ENCODE measurements at places on chromosomes 4 and X.

GRCh38 chrX:7996414-7996813 is 69.2 kb upstream of the PNPLA4 start:
- DNase-seq: peak; percentile 6

- DNase-seq: no peak
Measured at GRCh38 chrX:21781976-21782375, 24.1 kb upstream of the SMPX start.

DNA sequence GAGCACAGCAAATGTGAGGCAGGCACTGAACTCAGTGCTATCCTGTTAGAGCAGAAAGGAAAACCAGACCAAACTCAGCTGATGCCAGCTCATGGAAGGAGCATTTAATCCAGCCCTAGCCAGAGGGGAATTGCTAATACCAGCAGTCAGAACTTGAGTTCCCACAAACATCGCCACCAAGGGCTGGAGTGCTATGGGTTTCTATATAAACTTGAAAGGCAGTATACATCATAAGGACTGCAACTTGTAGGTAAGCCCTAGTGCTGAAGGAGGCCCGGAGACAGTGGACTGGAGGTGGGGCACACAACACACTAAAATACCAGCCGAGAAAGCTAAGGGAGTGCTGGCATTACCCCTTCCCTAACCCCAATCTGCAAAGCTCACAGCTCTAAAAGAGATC is 440.2 kb downstream of the PRR32 start:
- no peak for DNase-seq

- DNase-seq: no peak
Measured at GRCh38 chr4:22077571-22077970, 129.0 kb upstream of the KCNIP4 start.

GRCh38 chrX:153539171-153539978 is 21.9 kb downstream of the ATP2B3 start:
- peak; percentile 65 for DNase-seq
